NCI-H1436 treated with DMSO at 0.1 percent for 48 hours (cell line): ENCODE measurements at places on chromosomes 13 and 19.

- DNase-seq, result no peak
These were observed 17.0 kb upstream of the SACS start for GRCh38 chr13:23450340-23451046.

DNA sequence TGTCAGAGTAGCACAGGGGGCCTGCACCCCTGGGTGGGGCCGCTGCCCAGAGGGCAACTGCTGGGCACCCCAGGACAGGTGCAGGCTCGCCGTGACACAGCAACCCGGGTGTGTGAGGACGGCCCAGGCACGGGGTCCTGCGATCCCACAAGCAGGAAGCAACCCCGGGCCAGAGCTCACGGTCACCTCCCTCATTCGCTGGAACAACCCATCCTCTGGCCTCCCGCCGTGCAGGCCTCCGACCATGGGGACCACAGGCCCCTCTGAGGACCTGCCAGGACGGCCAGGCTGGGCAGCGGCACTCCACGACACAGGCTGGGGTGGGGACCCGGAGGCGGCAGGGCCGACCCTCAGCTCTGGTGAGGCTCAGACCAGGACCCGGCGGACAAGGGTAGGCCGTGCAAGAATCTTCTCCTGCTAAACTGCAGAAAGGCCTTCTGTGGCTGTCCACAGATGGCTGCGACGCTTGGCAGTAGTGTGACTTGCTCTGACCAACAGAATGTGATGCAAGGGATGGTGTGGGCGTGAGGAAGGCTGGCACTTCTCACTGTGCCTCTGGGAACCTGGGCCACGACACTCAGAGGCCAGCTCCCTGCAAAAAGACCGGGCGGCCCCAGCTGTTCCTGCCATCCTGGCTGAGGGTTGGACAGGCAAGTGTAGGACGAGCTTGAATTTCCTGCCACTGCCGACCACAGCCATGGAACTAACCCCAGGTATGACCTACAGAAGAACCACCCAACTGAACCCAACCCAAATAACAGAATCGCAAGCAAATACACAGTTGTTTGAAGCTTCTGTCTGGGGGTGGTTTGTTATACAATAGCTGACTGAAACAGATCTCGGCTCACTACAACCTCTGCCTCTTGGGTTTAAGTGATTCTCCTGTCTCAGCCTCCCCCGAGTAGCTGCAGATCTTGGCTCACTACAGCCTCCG, 26.5 kb downstream of the PIP5K1C start:
- no peak for DNase-seq

- no peak for DNase-seq
These were observed 20.1 kb upstream of the ZNRF4 start for GRCh38 chr19:5434970-5435641.

DNA sequence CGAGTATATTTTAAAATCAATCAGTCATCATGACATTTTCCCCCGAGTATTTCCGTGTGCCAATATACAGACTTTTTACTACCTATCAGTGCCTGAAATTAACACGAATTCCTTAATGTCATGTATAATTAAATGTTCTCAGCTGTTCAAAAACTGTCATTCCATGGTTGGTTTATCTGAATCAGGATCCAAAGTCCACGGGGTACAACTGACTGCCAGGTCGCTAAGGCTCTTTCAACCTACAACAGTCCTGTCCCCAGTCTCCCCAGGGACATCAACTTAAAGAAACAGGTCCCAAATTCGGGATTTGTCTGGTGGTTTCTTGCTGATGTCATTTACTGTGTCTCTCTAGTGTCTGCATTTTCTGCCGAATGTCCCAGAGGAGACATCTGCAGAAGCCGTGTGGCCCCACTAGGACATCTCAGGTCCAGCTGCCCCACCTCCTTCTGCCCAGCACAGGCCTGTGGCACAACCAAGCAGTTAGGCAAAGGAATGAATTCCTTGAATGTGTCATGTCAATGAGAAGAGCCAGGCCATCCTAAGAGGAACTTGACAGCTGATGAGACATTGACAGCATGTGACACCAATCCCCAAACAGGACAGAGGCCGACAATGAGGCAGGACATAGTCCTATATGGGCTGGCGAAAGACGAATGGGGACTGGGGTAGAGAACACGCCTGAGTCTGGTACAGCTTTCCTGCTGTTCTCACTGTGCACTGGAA, 109.5 kb downstream of the STK24 start:
- no peak for DNase-seq

GRCh38 chr19:47707135-47707925, 5.9 kb upstream of the EHD2 start:
- peak; percentile 49 for DNase-seq

GRCh38 chr13:74770361-74770760, 636.2 kb upstream of the KLF12 start:
- no peak for DNase-seq
